ENCODE measurements at places on chromosomes 2 and 18.

DNA sequence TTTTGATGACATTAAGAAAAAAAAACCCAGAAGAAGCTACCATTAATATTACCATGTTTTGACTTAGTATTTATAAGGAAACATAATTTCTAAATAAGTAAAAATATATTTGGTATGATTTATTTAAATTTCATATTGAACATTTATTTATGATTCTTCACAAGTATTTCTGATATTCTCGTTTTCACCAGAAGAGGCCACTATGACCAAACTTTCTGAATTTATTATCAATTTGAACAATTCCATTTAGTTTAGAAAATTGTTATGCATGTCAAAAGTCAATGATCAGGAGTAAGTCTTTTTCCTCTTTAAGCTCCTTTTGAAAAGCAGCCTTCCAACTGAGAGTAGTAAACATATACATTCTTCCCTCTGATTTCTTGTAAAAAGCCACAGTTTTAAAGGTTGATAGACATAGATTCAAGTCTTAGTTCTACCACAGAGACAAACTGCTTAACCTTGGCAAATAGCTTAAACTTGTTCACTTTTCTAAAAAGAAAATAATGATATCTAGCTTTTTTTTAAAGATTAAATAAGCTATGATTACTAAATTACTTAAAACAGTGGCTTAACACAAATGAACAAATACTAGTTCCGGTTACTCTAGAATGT is 329.9 kb downstream of the TRIB2 start:
- no peak for DNase-seq

GRCh38 chr2:62474176-62474575 is 31.8 kb downstream of the TMEM17 start:
- no peak for DNase-seq

DNA sequence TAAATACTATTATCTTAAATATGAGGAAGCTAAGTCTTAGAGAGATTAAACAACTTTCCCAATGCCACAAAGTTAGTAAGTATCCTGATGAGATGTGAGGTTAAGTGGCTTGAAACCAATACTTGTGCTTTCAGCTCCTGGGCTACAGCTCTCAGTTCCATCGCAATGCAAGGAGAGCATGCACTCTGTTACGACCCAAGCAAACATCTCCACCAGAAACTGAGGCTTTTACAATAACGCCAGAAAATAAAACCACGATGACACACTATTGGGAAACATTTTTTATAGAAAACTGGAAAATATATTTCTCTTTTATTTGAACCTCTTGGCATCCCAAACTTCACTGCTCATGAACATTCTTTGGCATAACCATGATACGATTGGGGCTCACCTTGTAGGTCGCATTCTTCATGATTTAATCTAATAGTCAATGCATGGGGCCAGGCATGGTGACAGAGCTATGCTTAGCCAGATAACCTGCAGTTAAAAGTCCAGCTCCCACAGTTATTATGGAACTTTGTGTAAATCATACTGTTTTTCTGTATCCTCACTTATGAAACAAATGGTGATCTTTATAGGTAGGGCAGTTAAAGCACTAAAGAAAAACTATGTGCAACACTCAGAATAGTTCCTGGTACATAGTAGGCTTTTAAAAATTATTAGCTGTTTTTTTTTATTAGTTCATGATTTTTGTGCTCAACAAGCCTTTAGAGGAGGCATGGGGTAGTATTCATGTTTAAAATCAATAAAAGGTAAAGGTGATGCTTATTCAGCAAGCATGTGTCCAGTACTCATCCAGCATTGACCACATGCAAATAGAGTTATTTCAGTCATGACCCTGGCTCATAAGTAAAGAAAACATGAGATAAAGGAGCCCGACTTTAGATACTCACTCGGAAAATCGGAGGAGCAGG is 238.3 kb upstream of the TRIB2 start:
- no peak for DNase-seq

- no peak for DNase-seq
These were observed 22.5 kb downstream of the C1QL2 start for GRCh38 chr2:119136093-119136492.

- DNase-seq: no peak
These were observed 157.1 kb downstream of the MC4R start for GRCh38 chr18:60215432-60215831.

DNA sequence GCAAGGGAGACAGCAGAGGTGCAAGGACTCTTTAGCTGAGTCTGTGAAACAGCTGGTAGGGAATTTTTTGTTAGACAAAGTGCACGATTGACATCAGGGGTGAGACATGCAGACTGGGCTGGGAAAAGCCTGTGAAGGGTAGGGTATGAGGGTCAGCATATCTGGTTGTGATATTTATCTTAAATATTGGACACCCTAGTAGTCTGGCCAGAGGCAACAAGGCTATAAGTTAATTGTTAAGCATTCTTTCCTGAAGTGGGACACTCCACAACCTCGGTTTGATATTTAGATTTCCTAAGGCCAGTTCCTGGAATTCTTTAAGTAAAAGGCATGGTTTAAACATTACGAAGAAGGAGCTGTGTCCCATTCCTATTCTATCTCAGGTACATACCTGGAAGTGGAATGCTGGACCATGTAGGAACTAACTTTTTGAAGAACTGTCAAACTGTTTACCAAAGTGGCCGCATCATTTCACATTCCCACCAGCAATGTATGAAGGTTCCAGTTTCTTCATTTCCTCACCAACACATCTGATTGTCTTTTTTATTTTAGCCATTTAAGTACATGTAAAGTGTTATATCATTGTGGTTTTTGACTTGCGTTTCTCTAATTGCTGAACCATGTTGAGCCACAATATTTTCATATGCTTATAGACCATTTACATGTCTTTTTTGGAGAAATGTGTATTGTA is 22.5 kb downstream of the EHBP1 start:
- DNase-seq: no peak

Measured in brain pericyte (primary cell).